Motor neuron (in vitro differentiated cells): ENCODE measurements at places on chromosomes 6 and 20.

DNA sequence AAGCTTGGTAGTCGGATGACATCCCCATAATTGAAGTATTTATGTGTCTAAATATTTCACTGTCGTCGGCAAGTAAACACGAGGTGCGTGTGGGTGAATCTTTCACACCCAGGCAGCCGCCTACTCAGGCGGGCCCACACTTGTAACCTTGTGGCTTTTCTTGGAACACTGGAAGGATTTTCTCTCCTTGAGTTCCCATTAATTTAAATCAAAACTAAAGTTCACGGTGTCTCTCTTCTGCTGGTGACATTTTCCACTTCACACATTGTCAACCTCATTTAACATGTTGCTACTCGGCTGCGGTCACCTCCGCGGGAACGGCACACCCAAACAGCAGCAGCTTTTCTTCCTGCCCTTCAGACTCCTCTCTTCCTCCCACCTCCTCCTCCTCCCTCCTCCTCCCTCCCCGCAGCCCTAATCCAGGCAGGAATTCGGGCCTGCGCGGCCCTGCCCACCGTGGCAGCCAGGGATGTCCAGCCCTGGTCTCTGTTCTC lies 336.6 kb downstream of the QKI start:
- no peak for ATAC-seq

DNA sequence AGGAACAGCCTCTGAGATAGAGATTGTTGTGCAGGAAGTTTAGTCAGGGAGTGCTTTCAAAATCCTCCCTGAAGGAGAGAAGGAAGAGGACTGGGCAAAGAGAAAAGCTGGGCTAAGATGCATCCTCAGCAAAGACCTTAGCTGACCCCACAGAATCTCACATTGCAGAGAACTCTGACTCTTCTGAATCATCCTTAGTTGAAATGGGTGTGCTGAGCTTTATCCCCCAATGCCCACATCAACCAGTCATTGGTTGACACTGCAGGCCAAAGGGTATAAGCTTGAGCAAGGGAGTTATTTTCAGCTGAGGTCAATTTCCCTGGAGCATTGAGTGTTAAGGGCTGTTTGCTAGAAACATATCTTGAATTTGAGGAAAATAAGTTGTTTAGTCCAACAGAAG lies 732.2 kb downstream of the CBLN4 start:
- no peak for ATAC-seq

DNA sequence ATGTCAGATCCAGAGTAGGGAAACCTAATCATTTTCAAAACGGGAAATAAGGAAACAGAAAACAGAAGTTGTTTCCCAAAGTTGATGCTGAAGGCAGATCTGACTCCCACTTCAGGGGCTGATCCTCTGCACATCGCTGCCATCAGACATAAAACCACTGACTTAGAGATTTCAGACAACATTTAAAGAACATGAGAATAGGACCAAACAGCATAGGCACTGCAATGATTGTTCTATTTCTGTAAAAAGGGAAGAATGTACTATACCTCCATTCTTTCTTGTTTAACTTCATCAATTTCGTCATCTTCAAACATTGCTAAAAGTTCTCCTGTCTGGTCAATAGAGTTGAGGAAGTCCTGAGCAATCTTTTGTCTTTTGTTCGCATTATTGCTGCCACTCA lies 324.7 kb upstream of the RUNX2 start:
- no peak for ATAC-seq

GRCh38 chr6:14616656-14617055 lies 499.1 kb downstream of the CD83 start:
- ATAC-seq: no peak

DNA sequence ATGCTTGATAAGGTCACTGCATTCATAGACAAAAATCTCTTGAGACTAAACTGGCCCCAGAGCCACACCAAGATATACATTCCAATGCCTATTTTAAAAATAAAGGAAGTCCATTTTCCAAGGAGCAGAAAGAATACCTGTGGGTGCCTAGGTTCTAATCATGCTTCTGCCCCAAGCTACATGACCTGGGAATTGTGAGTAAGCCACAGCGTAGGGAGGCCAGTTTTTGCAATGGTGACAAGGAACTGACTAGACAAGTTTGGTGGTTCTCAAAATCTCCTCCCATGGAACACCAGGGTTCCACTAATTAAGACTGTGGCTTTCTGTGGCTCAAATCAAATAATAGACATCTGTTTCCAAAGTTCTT lies 83.3 kb downstream of the GMDS start:
- ATAC-seq: no peak

DNA sequence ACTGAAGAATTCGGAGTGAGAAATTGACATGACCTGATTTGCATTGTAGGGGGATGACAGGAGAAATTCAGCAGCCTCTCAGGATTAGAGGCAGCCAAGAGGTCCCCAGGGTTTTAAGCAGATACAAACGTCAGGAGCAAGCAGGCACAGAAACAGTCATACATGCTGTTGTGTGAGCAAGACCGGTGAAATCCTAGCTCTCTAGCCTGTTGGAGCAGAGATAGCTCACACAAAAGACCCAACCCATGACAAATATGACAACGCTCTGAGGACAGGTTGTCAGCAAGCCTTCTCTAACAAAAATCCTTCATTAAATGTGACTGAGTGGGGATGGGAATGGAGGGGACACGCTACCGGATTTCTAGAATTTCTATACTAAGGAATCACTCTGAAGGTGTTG lies 23.0 kb upstream of the AKAP12 start:
- ATAC-seq: peak; percentile 87

- ATAC-seq: no peak
Measured at GRCh38 chr6:112100561-112100960, 13.2 kb downstream of the FAM229B start.

- no peak for ATAC-seq
Measured at GRCh38 chr6:37555040-37555781, 55.5 kb upstream of the CCDC167 start.

GRCh38 chr6:37794825-37795224 lies 24.7 kb upstream of the ZFAND3 start:
- no peak for ATAC-seq

GRCh38 chr6:155499574-155499973 lies 43.9 kb upstream of the NOX3 start:
- ATAC-seq: no peak

DNA sequence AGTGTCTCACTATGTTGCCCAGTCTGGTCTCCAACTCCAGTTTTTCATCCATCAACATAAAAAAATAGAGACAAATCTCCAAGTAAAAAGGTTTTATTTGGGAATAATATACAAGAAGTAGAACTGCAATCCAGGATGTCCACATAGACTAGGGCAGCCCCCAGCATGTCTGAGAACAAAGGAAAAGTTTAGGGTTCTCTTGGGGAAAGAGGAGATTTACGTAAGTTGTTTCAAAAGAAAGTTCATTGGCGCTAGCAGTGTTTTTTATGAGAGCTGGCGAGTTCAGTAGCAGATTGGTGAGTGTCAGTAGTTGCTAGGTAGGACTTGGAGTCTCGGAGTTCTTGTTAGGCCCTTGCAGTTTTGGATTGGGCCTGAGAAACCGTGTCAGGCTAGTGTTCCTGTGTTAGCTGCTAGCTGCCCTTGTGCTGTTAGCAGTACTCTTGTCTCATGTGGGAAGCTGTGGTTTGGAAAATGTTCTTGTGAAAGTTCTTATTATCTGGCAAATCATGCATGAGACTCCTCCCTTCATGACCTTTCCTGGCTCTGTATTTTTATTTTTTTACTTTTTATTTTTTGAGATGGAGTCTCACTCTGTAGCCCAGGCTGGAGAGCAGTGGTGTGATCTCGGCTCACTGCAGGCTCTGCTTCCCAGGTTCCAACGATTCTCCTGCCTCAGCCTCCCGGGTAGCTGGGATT lies 24.7 kb downstream of the TTLL9 start:
- ATAC-seq: peak; percentile 100

GRCh38 chr20:37220731-37221130 lies 40.9 kb downstream of the GHRH start:
- ATAC-seq: peak; percentile 49

GRCh38 chr6:12343440-12344162 lies 53.4 kb downstream of the EDN1 start:
- ATAC-seq: no peak

GRCh38 chr6:153073841-153074240 lies 57.2 kb downstream of the RGS17 start:
- no peak for ATAC-seq

DNA sequence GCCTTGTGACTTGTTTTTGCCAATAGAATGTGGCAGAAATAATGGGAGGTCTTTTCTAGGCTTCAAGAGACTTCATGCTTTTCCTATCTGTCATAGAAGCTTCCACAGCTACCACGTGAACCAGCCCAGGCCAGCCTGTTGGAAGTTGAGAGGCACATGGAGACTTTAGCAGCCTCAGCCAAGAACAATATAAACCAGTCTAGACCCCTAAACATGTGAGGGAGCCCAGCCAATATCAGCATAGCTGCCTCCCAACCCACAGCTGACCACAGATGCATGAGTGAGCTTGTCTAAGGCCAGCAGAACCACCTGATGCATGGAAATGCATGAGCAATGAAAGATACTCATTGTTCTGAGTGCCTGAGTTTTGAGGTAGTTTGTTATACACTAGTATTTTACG lies 540.7 kb upstream of the BTBD3 start:
- ATAC-seq: no peak
